T-cell (primary cell): ENCODE measurements at places on chromosomes 6 and 20.
A peak's percentile ranks its signal among the peaks of the same experiment; 100 is the strongest.

GRCh38 chr6:156564127-156564806 lies 212.9 kb upstream of the ARID1B start:
- DNase-seq, result peak; percentile 64

DNA sequence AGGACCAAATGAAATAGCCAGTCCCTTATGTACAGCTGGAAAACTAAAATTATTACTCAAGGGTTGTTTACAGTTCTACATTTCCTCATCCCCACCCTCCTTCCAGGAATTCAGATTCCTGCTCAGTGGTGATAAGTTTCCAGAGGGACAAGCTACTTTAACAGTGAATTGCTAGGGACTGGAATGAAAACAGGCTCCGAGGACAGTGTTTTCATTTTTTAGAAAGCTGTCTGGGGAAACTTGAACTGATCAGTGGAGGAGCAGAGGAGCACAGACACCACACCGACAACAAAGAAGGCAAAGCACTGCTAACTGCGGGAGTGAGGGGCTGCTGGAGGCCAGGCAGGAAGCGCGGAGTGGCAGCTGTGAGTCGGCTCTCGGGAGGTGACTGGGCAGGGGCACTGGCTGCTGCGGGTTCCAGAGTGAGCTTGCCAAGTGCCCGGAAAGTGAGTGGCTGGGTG lies 322.2 kb downstream of the ESR1 start:
- DNase-seq, result no peak

DNA sequence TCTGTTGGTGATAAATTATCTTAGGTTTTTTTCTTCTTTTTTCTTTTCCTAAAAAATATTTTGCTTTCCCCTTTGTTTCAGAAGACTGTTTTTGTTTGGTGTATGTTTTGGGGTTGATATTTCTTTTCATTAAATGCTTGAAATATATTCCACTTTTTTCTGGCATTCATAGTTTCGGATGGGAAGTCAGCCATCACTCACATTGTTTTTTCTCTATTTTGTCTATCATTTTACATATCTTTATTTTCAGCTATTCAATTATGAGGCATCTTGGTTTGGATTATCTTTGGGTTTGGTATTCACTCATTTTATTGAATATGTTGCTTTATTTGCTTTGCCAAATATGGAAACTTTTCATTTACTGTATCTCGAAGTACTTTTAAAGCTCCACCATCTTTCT lies 600.5 kb upstream of the EYS start:
- no peak for DNase-seq

GRCh38 chr20:16158090-16158975 lies 414.9 kb downstream of the KIF16B start:
- no peak for DNase-seq

- DNase-seq, result no peak
Measured at GRCh38 chr20:54221996-54222890, 14.4 kb downstream of the PFDN4 start.

DNA sequence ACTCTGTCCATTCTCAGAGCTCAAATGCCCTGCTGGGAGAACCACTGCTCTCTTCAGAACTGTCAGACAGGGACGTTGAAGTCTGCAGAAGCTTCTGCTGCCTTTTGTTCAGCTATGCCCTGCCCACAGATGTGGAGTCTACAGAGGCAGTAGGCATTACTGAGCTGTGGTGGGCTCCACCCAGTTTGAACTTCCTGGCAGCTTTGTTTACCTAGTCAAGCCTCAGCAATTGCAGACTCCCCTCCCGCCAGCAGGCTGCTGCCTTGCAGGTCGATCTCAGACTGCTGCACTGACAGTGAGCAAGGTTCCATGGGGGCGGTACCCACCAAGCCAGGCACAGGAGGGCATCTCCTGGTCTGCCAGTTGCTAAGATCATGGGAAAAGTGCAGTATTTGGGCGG lies 21.8 kb upstream of the UFL1 start:
- peak; percentile 56 for DNase-seq

- no peak for DNase-seq
Measured at GRCh38 chr6:141028791-141029280, 1103.9 kb upstream of the GJE1 start.

GRCh38 chr20:42985628-42986027 lies 204.1 kb downstream of the PTPRT start:
- DNase-seq, result no peak

GRCh38 chr20:39358052-39358451 lies 395.9 kb downstream of the DHX35 start:
- DNase-seq, result no peak

GRCh38 chr20:20201124-20201523 lies 148.8 kb downstream of the CFAP61 start:
- no peak for DNase-seq

DNA sequence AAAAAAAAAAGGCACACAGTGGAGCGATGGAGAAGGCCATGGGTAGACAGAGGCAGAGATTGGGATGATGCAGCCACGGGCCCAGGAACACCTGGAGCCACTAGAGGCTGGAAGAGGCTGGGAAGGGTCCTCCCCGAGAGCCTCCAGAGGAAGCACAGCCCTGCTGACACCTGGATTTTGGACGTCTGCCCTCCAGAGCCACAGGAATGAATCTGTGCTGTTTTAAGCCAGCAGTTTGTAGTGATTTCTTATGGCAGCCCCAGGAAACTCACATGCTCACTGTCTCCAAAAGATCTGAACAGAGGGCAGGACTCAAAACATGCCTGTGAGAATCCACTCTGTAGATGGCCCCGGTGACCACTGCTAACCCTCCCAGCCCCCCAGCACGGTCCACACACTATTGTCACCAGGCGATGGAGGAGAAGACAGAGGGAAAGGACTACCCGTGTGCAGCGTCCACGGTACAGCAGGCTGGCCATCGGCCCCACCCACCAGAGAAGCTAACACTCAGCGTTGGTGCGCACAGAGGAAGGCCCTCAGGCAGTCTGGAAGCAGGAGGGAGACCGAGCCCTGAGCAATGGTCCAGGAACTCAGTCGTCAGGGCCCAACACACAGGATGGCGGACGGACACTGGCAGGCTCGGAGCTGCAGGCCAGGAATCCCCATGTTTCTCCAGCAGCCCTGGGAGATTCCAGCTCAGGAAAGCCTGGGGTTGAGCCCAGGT lies 99.7 kb downstream of the BMP7 start:
- DNase-seq, result no peak

- DNase-seq, result no peak
Measured at GRCh38 chr6:158688860-158689259, 39.0 kb downstream of the SYTL3 start.

DNA sequence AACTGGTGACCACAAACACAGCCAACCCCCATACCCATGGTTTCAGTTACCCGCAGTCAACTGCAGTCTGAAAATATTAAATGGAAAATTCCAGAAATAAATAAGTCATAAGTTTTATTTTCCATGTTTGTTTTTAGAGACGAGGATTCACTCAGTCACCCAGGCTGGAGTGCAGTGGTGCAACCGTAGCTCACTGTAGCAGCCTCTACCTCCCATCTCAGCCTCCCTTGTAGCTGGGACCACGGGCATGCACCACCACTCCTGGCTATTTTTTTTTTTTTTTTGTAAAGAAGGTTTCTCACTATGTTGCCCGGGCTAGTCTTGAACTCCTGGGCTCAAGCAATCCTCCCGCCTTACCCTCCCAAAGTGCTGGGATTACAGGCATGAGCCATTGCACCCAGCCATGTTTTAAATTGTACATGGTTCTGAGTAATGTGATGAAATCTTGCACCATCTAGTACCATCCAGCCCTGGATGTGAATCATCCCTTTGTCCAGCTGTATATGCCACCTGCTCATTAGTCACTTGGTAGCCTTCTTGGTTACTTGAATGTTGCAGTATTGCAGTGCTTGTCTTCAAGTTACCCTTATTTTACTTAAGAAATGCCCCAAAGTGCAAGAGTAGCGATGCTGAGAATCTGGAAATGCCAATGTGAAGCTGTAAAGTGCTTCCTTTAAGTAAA lies 14.5 kb downstream of the CSNK2A1 start:
- no peak for DNase-seq
